ENCODE measurements at places on chromosomes 7 and 10. TPM values are rescaled to one million over a fixed set of nuclear protein-coding genes. Genes with fewer than 3 reads are reported as not detected.

DNA sequence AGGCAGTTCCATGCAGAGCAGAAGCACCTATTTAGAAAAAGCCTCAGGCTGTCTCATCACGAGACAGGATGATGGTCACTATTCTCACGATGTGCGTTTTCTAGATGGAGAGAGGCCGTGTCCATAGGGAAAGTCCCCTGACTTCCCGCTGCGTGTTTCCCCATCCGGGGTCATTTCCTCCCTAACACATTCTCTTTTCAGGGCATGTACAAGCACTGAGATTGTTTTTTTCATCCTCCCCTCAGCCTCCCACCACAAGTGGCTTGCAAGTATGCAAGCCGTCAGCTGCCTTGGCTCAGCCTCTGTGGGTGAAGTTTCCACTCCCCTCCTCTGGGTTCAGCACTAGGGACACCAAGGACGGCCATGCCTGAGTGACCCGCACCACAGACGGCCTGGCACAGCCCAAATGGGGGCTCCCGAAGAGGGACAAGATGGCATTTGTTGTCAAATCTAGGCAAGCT lies 2.7 kb upstream of the CALML5 start:
- DNase-seq, result peak; percentile 85

- no peak for DNase-seq
Measured at GRCh38 chr10:91552274-91553095, 80.4 kb downstream of the PPP1R3C start.

The IFIT1B gene
- total RNA-seq, result not detected

GRCh38 chr10:62618576-62619412 lies 185.7 kb upstream of the ADO start:
- peak; percentile 94 for DNase-seq

The NUTM2E gene
- total RNA-seq, result not detected

The NKX2-3 gene
- total RNA-seq, result not detected

GRCh38 chr10:76453332-76453731 lies 1021.9 kb downstream of the LRMDA start:
- DNase-seq, result no peak

- no peak for DNase-seq
Measured at GRCh38 chr7:120915314-120916105, 35.1 kb upstream of the ING3 start.

- DNase-seq, result no peak
Measured at GRCh38 chr10:74643596-74643975, 182.8 kb upstream of the KAT6B start.

The ABCB1 gene
- not detected for total RNA-seq

The TSPAN13 gene
- total RNA-seq, result 1.8 TPM

DNA sequence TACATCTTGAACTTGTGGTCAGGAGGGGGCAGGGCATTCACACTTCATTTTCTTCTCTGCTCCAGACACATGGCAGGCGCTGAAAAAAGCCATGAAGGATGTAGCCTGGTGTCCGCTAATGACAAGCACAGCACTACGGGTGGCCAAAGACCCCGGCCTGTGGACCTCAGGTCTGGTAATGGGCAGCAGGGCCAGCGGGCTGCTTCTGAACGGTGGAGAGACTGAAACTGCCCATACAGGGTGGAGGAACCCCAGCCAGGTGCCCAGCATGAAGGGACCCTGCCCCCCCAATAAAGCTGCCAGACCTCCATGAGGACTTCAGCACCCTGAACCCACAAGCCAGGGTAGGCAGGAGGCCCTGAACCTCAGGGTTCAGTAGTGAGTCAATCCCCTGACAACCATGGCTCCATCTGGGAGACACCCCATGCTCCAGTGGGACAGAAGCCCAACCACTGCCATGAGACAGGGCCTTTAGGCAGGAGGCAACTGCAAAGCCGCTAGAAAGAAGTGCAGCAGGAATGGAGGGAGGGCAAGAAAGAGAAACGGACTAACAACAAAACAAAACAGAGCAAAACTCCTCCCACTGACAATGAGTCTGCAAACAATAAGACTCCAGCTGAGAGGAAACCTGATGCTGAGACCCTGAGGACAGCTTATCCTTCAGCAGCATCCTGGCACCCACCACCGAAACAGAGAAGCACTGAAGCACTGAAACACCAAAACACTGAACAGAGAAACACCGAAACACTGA lies 140.2 kb upstream of the PPP2R2D start:
- DNase-seq, result peak; percentile 58

- no peak for DNase-seq
Measured at GRCh38 chr10:31464552-31464951, 145.5 kb downstream of the ZEB1 start.

DNA sequence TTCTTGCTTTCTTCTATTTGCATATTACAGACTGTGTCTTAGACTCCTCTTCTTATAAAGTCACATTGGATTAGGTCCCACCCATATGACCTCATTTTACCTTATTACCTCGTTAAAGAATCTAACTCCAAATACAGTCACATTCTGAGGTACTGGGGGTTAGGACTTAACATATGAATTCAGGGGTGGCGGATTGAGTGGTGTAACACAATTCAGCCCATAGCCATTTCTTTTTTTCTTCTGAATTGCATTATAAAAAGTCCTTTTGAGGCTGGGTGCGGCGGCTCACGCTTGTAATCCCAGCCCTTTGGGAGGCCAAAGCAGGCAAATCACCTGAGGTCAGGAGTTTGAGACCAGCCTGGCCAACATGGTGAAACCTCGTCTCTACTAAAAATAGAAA lies 6.8 kb upstream of the HERC4 start:
- no peak for DNase-seq
